ENCODE measurements at places on chromosomes 5 and 9.

DNA sequence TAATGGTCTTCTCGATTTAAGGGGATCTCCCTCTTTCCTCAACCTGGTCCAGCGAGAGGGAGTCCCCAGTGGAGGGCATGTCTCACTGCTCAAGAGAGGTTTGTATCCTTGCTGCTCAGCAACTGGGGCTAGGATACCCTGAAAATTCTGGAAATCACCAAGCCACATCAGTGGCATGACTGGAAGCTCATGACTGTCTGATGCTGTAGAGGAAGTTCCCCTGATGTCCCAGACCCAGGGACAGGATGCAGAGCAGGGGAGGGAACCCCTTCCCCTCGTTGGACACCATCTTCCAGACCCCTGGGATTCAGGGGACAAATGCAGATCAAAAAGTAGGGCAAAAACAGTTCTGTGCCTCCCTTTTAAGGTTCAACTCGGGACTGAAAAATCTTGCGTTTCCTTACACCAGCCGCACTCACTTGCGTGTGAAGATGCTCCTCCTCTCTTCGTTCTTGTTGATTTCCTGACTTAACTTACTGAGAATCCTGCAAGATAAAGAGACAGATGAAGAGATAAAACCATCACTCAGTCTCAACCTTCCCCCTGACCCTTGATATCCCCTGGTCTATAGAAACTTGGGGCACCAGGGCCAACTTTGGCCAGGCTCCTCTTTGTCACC, 22.1 kb downstream of the LCP2 start:
- DNase-seq = no peak

DNA sequence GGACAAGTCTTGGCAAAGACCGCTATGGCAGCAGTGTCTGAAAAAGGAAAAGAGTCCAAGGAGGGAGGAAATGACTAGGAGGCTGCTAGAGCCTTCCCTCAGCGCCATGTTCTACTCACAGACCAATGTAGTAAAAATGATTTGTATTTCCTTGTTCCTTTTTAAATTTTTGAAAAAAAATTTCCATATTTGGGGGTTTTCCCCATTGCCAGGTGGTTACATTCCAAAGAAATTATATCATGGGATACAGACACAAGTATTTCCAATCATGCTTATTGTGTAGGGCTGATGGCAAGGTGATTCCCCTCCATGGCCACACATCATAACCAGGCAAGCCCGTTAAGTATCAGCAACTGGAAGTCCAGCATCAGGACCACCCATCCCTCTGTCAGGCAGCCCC, 138.2 kb downstream of the PIP5K1B start:
- DNase-seq = no peak

DNA sequence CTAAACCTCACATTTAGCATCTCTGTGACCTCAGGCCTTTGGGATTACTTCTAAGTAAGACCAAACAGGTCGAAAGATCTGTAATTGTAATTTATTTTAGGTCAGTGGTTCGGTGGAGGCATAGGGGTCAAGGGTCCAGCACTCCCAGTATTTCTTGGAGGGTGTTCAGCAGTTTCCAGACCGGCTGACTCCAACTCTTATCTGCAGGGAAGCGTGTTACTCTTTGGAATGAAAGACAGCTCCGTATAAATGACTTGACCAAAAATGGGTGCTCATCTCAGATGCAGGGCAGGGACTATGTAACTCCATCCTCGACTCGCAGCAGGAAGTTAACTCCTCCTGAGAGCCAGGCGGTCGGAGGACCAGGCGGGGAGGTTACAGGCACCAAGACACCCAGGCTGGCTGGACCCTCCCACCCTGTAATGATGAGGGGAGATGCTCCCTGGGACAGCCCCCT, 620 bp upstream of the VPS13A start:
- no peak for DNase-seq

GRCh38 chr5:180129291-180130190, 58.0 kb upstream of the RNF130 start:
- DNase-seq = no peak

GRCh38 chr5:146644831-146645230, 128.8 kb upstream of the GPR151 start:
- DNase-seq = no peak

DNA sequence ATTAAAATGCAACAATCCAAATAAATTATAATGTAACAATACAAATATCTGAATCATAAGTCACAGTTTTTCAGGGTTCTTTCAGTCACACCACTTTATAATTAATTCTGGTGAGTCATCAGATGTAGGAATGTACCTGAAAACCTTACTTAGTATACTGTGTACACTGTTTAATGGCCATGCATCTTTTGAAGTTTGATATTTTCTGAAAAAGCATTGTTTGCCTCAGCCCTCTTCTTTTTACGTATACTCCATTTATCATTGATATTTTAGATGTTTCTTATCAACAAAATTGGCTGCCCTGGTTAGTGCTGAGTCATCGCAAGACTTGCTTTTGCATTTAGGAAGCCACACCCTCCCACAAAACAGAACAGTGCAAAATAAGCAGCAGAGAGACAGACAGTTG, 218.6 kb downstream of the PJA2 start:
- no peak for DNase-seq

GRCh38 chr9:123548741-123549545, 192.9 kb downstream of the CRB2 start:
- DNase-seq = peak; percentile 9

GRCh38 chr9:111661802-111662521, 557 bp downstream of the GNG10 start:
- peak; percentile 12 for DNase-seq

DNA sequence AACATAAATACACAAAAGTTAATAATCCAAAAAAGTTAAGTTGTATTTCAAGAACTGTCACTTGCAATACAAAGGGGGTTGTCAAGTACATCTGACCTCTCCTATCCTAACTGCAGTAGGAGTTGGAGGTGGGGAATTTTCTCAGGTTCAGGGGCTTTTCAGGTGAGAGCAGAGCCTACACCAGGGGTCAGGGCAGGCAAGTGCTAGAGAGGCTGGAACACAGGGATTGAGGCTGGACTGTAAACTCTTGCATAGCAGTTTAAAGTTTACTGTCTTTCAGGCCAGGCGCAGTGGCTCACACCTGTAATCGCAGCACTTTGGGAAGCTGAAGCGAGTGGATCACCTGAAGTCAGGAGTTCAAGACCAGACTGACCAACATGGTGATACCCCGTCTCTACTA, 25.4 kb upstream of the RASGRF2 start:
- no peak for DNase-seq

GRCh38 chr5:56918054-56918453, 8.7 kb downstream of the SETD9 start:
- DNase-seq = no peak

- DNase-seq = no peak
Observed at GRCh38 chr9:37324691-37325490, 97.6 kb upstream of the GRHPR start.

DNA sequence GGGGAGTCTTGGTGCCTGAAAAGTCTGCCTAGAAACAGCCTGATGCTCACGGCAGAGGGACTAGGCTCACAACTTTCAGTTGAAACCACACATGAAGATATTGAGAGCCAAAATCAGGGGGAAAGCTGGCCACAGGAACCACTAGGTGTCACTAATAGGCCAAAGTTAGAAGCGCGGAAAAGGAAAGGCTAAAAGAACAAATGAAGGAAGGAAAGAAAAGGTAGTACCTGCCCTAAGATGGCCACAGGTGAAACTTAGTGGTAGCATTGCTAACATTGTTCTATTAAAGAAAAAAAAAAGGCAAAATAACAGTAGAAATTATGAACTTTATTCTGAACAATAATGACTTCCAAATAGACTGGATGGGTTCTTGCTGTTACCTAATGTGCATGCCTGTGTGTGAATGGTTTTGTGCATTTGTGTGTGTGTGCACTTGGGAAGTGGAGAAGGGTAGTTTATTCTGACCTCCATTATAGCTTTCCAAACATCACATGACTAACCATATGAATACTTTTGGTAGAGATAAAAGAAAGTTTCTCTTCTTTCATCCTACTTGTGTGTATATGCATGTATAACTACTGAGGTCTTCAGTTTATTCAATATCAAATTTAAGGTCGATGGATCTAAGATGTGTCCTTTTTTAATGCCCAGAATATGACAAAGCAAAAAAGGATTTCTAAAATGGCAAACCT, 2.1 kb upstream of the RFESD start:
- peak; percentile 16 for DNase-seq

- no peak for DNase-seq
Observed at GRCh38 chr5:122390694-122391093, 78.7 kb downstream of the SNCAIP start.

DNA sequence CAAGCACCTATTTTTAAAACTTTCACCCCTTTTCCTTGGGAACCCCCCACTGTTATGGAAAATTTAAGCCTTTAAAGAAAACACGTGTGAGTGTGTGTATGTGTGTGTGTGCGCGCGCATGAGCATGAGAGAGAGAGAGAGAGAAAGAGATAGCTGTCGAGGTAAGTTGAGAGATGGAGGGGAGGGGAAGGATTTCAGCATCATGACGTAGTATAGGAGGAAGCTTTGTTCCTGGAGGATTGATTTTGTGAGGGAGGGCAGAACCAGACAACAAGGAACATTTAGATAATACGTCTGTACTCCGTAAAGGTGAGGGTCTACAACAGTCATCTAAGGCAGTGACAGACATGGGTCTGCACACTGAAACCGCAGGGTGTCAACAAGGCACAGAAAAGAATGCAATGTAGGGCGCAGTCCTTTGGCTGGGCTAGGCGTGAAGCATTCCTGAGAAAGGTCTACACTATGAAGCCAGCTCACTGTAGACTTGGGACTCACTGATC, 227.7 kb downstream of the SMARCA2 start:
- no peak for DNase-seq

DNA sequence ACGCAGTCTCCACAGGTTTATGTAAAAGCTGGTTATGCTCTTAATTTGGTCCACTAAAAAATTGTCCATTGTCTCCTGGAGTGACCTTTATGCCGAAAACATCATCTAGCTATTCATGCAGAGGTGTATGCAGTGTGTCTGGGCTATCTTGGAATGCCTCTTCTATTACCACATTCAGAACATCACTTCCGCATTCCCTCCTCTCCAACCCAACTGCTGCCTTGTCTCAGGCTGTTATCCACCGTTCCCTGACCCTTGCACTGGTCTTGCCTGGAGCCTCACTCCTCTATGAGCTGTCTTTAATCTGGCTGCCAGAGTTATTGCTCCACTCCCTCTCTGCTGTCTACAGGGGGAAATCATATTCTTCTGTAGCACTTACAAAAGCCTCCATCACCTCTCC, 214.1 kb upstream of the ANKRD55 start:
- DNase-seq = no peak

DNA sequence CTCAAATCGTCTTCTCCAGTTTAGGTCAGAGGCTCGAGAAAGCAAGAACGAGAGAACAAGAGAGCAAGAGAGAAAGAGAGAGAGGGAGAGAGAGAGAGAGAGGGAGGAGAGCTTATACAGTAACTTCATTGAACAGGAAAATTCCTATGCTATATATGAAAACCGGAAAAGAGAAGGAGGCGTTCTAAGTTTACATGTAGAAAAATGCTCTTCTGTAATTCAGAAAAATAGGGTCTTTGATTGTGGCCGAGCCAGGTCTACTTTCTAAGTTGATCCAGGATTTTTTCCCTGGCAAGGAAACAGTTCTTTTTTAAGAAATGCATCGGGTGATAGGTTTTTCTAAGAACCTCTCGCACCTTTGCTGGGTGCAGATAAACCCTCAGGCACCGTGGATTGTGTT, 29.5 kb downstream of the COL15A1 start:
- no peak for DNase-seq

DNA sequence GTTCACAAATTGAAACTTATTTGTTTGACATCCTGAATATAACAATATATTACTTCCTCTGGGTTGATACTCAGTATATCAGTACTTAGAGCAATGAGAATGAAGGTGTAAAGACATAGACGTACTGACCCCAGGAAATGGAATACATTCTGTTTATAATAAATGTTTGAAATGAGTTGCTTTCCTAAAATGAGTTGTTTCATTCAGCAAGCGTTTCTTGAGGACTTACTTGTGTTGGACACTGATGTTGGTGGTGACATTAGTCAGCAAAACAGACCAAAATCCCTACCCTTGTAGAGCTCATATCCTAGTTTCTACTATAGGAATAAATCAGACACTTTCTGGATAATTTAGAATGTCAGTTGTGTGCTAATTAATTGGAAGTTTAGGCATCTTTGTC, 184.3 kb downstream of the ZDHHC21 start:
- DNase-seq = no peak

DNA sequence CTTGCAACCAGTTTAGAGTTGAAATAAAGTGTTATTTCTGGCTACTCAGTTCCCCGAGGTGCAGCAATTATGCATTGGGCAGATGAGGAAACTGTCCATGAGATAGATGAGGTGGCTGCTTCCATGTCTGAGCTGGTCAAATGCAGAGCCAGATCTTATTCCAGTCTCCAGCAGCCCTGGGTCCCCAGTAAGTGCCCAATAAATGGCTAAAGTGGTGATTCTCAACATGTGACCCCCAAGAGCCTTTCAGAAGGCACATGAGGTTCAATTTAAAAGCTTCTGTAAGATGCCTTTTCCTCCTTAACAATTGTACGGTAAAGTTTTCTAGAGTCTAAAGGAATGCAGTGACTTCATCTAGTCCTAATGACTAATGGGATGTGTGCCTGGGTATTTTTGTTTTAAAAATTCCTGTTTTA, 17.5 kb downstream of the ATOX1 start:
- no peak for DNase-seq

DNA sequence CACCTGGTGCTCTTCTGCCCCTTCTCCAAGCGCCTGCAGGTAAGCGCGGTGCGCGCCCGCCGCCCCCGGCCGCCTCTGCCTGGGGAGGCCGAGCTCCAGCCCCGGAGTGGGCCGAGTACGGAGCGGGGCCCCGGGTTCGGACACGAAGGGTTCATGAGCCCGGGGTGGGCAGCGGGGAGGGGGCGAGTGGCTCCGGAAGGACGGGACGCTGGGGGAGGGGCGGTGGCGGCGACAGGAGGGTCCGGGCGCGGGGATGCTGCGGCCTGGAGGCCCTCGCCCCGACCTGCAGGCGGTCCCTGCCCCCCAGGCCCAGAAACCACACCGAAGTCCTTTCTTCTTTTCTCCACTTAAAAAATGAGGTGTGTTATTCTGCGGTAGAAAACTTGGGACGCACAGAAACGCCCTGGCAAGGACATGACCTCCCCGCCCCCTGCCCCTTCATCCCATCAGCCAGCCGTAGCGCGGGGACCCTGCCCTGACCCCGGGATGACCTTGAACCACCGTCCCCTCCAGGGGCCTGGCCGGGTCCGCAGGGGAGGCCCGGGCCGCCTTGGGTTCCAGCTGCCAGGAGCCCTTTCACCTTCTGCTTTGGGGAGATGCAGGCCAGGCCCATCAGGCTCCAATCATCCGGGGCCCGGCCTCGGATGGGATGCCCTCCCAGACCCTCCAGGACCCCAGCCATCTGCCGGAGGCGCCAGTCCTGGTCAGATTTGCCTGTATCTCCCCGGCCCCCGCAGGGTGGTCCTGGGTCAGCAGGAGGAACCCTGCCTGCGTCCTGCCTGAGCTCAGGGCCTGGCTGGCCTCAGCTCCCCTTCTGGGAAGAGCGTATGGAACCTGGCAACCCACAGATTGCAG, 545 bp downstream of the DIPK1B start:
- no peak for DNase-seq
